Iris pigment epithelial cell (primary cell): ENCODE measurements at places on chromosomes 6 and 20.
A peak's percentile ranks its signal among the peaks of the same experiment; 100 is the strongest.

DNA sequence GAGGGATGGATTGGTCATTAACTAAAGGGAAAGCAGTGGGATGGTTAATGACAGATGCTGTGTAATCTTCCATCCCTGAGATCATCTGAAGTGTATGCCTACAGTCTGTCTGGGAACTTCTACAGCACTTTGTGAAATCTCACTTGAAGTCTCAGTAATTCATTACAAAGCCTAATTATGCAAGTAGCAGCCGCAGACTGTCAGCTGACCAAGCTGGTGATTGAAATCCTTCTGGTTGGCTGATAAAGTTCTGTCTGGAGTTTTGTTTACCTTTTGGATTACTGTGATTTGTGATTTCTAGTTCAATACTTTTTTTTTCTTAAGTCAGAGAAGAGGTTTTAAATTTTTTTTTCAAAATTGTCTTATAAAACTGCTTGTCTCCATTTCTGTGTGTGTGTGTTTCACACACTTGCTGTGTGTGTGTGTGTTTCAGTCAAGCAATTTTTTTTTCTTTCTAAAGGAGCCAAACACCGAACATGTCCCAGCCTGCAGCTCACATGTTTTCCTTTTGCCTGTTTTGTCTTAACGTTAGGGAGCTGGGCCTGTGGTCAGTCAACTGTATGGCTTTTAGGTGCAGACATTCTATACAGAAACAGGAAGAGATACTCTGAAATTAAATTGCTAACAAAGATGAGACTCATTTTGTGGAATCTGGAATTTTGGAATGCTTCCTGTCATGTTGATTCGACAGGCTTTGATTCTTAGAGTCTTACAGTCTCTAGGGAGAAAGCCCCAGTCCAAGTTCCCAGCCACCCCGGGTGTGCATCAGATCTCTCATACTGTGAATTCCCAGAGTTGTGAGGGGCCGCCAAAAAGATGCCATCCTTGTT, 28.5 kb upstream of the ADGRF4 start:
- peak; percentile 16 for DNase-seq

GRCh38 chr20:58109126-58109880, 119.2 kb downstream of the ANKRD60 start:
- peak; percentile 79 for DNase-seq

DNA sequence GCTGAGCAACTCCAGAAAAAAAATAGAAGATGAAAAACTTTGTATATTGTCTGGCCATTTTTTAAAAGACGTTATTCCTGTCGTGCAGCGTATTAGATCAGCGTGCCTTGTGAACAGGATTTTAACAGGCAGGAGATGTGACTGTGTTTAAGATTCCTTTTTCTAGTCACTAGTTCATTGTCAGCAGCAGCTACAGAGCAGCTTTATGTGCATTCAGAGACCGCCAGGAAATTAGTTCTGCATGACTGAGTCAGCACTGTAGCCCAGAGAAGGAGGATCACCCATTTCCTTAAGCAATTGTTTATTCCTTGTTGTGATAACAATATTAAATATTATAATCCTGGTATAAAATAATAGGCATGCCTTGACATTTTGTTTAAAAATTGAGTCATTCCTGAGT, 75.4 kb upstream of the ADGRB3 start:
- DNase-seq: peak; percentile 7

DNA sequence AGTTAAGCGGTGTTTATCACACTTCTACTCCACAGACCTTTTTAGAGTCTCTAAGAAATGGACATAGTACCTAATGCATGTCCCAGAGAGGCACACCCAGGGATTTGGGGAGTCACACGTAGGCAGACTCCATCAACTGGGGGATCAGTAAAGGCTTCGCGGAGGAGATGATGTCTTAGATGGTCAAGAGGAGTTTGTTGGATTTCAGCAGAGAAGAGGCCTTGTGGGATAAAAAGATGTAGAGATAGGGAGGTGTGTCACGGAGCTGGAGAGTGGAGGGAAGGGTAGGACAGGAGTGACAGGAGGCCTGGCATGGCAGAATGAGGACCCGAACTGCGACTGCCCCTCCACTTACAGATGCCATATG, 9.1 kb downstream of the DYNLRB1 start:
- no peak for DNase-seq

DNA sequence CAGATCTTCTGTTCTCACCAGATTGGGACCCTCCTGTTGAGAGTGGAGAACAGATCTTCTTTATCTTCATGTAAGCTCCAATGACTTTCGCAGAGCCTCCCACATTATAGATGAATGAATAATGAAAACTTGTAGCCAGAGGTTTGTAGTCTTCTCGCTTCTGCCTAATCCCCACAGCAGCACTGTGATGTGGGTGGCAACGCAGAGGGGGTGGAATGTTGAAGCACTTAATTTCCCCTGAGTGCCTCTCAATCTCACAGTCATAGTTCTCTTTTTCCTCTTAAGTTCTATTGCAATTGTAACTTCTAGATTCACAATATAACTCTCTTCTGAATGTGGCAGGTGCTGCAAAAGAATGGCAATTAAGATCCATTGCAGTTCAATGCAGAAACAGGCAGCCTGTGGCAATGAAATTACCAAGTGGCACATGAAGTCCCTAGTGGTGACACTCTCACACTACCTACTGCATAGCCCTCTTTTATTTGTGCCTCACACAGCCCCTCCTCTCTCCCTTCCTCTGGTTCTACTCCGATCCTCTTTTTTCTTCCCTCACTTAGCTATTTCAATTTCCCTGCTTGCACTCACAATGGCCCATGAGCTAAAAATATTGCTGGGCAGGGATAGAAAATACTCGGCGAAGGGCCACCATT, 281.9 kb downstream of the UBE3D start:
- DNase-seq: no peak

DNA sequence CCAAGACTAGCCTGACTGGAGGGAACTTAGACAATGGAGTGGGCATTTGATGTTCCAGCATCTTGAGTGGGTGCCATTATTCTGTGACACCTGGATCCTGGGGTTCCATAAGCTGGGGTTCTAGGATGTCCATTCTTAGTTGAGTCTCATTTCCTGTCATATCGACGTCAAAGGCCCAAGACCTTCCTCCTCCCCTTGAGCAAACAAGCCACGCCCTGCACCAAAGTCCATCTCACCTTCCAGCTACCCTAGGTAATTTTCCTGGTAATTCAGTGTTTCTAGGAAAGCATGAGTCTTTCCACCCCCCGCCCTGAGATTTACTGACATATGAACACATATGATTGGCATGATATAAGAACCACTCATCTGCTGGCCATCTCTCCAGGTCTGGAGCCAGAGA, at the start of gene TRIM40:
Gene TRIM40, plus strand, starts transcription at position 384 of the 400 bp plus-strand sequence. CDS start 897 bp downstream, outside the sequence.
- DNase-seq: no peak

- no peak for DNase-seq
Measured at GRCh38 chr6:30557683-30557981, 537 bp downstream of the PRR3 start.

DNA sequence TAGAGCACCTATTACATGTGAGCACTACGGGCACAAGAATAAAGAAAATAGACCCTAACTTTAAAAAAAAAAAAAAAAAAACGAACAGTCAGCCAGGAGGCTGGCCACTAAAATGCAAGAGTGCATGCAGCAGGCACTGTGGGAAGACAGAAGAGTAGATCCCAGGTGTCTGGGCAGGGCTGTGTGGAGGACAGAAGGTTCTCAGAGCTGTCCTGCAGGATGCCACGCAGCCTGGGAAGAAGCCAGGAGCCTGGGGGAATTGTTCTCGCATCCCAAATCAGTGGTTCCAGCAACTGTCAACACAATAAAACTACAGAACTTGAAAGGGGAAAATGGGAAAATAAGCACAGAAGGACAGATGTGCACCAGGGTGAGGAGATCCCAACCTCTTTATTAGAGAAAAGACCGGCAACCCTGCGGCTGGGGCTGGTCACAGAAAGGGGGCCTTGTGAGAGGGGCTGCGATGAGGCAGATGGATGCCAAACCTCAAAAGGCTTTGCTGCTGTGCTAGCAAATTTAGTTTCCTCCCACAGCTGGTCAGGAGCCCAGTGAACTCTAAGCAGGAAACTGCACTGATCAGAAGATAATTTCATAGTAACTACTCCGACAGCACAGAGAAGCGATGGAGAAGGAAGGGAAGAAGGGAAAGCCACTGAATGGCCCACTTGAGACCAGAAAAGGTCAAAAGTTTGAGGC, 30.9 kb downstream of the MAP3K5 start:
- DNase-seq: peak; percentile 47

DNA sequence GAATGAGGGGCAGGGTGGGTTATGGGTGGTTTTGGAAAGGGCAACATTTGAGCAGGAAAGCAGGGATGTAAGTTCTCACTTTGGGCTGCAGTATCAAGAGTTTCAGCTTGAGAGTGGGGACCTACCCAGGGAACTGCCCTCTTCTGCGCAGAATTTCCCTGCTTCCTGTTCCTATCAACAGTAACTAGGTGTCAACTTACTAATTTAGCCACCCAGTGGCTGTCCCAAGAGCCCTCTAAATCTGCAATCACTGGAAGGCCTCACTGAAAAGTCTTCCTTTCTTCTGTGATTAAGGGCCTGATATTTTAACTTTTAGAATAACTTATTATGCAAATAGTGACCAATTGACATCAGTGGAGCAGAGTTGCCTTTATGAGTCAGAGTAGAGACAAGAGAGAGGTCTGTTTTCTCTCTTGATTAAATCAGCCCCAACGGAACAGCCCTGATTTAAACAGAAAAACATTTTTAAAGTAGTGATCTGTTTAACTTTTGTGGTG, 118.2 kb upstream of the RIPOR2 start:
- DNase-seq: peak; percentile 78

DNA sequence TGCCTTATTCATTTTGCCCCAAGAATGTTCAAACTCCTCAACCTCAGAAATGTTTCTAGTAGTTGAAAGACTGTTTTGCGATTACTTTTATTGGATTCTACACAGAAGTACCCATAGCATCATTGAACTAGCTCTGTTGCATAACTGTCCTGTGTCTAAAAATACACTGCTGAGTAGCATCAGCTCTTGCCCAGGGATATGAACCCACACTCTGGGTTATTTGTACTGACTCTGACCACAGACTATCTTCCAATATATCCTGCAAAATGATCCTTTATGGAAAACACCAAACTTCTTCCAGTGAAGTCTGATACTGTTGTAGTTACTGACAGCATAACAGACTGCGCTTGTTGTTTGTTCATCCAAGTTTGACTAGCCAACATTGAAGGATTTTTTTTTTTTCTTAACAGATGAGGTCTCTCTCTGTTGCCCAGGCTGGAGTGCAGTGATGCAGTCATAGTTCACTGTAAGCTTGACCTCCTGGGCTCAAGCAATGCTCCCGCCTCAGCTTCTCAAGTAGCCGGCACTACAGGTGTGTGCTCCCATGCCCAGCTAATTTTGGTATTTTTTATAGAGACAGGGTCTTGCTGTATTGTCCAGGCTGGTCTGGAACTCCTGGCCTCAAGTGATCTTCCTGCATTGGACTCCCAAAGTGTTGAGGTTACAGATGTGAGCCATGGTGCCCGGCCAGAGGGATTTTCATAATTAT, 49.9 kb downstream of the TULP4 start:
- DNase-seq: peak; percentile 48

DNA sequence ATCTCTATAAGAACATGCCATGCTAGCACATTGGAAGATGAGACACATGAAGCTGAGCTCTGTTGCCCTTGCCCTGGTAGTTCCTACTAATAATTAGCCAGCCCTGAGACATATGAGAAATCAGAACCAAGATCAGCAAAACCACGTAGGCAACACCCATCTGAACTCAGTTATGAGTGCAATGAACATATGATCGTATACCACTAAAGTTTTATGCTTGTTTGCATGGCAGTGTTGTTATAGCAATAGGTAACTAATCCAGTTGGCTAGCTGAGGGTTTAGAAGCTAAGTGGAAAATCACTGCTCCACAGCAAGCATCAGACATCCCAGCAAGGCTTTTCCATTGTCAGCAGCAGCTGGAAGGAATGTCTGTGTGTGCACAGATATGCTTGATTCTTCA, 180.7 kb downstream of the BTBD3 start:
- DNase-seq: no peak

DNA sequence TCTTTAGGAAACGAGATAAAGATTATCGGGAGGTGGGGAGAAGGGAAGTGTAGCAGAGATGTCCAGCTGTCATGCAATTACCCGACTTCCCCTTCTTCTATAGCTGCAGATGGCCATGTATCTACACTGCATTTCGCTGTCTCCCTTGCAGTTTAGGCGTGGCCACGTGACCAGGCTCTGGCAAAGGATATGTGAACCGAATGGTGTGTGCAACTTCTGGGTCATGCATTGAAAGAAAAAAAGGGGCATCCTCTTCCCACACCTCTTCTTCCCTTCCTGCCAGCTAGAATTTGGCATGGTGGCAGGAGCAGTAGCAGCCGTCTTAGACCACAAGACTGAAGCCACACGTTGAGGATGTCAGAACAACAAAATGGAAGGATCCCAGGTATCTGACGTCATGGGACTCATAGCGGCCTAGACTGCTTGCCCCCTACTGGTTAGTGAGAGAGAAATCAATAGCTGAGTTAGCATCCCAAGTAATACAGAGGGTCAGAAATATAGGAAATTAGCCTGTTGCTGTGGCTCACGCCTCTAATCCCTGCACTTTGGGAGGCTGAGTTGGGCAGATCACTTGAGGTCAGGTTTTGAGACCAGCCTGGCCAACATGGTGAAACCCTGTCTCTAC, 32.8 kb downstream of the TCF15 start:
- peak; percentile 11 for DNase-seq

DNA sequence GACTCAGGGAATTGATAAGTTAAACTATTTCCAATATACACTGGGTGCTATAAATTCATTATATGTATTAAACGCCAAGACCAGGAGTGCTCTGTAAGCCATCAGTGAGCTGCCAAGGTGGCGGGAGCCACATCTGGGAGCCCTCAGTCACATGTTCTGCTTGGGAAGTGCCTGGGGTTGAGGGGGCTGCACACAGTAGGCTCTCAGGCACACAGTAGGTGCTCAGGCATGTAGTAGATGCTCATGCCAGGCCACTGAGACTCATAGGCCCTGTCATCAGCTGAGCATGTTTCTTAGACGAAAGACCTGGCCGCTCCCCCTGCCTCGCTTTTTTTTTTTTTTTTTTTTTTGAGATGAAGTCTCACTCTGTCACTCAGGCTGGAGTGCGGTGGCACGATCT, 83.3 kb upstream of the BHLHE23 start:
- DNase-seq: no peak

- peak; percentile 95 for DNase-seq
Measured at GRCh38 chr20:63682384-63683139, 13.9 kb upstream of the TNFRSF6B start.

DNA sequence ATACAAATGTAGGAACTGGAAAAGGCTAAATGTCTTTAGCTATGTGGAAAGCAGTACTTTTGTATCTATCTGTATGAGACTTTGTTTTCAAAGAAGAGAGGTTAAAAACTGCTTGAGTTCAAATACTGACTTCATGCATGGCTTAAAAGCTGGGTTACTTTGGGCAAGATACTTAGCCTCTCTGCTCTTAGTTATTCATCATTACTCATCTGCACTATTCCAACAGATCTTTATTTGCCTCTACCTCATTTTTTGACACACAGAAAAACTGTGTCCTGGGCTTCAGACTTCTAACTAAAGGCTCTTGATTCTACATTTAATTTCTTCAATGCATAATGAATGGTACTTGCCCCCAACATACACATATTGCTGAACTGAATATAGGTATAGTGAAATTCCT, 114.8 kb downstream of the DST start:
- peak; percentile 37 for DNase-seq

DNA sequence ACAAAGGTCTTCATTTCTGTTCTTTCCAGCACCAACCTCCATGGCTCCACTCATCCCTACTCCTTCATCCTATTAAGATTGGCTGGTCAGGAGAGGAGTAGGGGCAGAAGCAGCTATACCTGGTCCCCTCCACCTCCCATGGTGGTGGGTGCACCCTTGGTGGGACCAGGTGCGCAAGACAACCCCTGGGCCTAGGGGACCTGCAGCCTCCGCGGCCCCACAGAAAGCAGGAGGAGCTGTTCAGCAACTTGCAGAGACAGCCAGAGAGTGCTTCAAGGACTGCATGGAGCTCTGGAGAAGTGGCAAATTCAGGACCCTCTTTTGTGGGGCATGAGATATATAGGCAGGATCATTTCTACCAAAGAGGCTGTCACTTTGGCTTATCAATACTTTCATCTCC, 9.8 kb downstream of the ULBP2 start:
- DNase-seq: no peak
